ENCODE measurements at places on chromosomes 3 and 15. TPM values are rescaled to one million over a fixed set of nuclear protein-coding genes. Genes with fewer than 3 reads are reported as not detected.

- no peak for DNase-seq
These were observed 46.5 kb downstream of the FAM174B start for GRCh38 chr15:92608866-92609700.

Gene ISL2
- not detected for total RNA-seq

DNA sequence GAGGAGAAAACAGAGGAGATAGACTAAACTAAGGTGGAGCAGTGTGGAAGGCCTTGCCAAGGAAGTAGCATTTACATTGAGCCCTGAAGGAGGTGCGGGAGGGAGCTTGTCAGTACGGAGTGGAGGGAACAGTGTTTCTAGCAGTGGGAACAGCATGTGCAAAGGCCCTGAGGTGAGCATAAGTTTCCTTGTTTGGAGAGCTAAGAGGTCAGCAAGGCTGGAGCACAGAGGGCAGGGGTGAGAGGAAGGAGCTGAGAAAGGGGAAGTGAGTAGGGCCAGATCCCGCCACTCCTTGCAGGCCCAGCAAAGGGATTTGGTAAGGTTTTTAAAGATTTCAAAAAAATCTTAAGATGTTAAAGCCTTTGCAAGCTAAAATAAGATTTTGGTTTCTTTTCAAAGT, 70.1 kb downstream of the HMCES start:
- no peak for DNase-seq

Gene ZNF106
- total RNA-seq, result 56.3 TPM

- no peak for DNase-seq
These were observed 67.4 kb upstream of the RNU6-1 start for GRCh38 chr15:67907184-67907723.

GRCh38 chr15:73598530-73599160, 34.5 kb downstream of the NPTN start:
- no peak for DNase-seq

Gene MYO5A
- 79.7 TPM for total RNA-seq

Gene FBXW12
- not detected for total RNA-seq

DNA sequence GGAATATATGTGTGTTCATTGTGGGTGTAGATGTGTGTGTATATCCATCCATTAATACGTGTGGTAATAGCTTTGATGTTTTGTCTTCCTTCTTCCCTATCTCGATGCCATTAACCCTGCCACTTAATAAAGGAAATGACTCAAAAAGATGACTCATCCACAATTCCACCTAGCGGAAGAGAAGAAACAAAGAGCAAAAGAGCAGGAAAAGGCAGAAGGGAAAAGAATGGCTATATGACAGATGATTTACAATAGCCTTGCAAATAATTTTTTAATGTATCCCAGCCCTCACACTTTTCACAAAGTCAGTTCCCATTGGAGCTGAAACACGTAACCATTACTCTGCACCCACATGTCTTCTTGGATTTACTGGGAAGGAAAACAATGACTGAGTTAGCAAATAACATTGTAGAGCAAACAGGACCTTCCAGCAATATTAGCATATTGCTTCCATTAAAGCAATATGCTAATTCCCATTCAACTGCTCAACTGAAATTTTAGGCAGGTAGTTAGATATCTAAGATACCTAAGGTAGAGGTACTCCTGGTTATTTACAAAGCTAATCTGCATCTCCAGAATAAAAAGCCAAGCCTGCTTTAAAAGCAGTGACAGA, 197.2 kb downstream of the KCNAB1 start:
- peak; percentile 70 for DNase-seq

DNA sequence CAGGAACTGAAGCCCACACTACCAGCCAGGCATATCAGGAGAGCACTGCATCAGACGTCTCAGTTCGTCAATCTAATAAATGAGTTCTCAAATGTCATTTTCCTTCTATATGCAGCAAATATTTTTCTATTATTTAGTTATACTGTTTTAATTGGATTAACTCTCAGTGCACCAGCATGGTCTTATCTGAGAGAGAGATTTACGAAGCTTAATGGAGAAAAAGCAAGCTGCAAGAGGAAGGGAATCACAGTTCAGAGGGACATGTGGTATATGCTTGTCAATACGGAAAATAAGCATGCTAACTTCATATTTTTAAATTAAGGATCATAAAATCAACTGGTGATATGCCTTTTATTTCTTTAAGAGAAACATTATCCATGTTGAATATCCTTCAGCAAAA, 213.1 kb upstream of the NECTIN3 start:
- no peak for DNase-seq

- DNase-seq, result no peak
These were observed 186.3 kb upstream of the ATP11B start for GRCh38 chr3:182606905-182607504.

Gene EHHADH
- total RNA-seq, result 9.0 TPM

Gene PIK3CA
- total RNA-seq, result 24.7 TPM

GRCh38 chr15:37140531-37141058, 40.2 kb upstream of the MEIS2 start:
- no peak for DNase-seq

Gene ETV5
- 80.3 TPM for total RNA-seq

DNA sequence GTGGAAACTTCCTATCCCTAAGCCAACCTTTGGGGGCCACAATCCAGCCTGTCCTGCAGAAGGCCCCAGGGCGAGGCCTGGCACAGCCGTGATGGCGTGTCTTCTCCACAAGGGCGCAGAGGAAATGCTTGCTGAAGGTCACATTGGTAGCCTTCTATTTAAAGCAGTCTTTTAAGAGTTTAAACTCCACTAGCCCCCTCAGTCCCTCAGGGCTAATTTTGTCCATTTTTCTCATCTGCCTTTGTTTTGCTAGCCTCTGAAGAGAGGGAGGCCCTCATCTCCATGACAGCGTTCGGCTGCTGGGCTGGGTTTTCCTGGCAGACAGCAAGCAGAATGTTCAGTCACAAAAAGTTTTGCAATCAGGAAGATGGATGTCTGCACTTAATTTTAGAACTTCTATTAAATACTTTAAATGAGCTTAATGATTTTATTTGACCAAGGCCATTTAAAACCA, 40.8 kb downstream of the RARB start:
- DNase-seq, result no peak

Gene ATP8B4
- total RNA-seq, result 2.2 TPM

Gene KY
- total RNA-seq, result not detected

DNA sequence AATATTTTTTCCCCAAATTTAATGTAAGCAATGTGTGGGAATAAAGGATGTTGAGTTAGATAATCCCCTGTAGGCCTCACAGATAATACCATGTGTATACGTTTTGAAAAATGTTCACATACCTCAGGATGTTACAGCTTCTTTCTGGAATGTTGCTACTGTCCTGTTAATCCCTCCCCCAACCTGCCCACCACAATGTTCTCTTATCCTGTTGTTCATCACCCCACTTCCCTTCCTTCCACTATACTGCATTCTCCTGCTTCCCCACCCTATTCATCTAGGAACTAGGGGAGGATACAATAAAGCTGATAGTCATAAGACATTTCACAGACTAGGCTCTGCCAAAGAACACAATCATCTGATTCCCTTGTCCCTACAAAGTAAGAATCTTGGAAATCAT, 92.1 kb downstream of the IGF2BP2 start:
- peak; percentile 81 for DNase-seq

- DNase-seq, result peak; percentile 12
These were observed 420.5 kb upstream of the NAALADL2 start for GRCh38 chr3:174438501-174439145.

Gene ABI3BP
- total RNA-seq, result 2.0 TPM

- DNase-seq, result no peak
These were observed 3.9 kb upstream of the VILL start for GRCh38 chr3:37986479-37987314.

GRCh38 chr3:50194903-50195500, 3.6 kb downstream of the GNAT1 start:
- no peak for DNase-seq

DNA sequence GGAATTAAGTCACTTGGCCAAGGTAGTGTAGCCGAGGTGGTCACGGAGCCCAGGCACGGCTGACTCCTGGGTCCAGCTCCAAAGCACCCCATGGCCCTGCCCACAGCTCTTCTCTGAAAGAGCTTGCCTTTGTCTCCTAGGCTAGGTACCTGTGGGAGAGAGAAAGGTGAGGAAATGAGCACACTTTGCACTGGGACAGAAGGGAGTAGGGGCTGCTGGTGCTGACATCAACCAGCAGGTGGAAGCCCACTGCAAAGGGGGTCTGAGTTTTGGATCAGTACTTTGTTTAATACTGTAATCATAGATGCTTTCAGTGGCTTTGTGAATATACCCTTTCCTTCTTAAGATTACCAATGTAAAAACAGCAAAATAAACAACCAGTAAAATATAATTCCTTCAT, 128.3 kb upstream of the EIF1B start:
- DNase-seq, result no peak

Gene HAUS2
- total RNA-seq, result 33.1 TPM

Gene ZMYND10
- total RNA-seq, result 0.33 TPM

DNA sequence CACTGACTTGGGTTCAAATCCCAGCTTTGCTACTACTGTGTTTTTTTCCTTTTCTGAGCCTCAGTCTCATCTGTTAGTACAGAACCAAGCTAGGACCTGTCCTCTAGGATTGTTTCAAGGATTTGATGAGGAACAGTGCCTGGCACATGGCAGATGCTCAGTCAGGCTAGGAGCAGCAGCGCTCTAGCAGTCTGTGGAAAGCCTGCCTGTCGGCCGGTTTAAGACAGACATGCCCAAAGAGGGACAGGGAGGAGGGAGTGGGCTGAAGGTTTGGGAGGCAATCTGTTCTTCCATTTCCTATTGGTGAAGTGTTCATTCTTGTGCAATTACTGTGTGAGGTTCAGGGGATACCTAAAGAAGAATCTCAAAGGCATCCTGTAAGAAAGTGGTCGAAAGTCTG, 35.1 kb upstream of the RGMA start:
- DNase-seq, result no peak

Gene SYNM
- 0.82 TPM for total RNA-seq

Gene TMEM45A
- total RNA-seq, result 39.2 TPM

DNA sequence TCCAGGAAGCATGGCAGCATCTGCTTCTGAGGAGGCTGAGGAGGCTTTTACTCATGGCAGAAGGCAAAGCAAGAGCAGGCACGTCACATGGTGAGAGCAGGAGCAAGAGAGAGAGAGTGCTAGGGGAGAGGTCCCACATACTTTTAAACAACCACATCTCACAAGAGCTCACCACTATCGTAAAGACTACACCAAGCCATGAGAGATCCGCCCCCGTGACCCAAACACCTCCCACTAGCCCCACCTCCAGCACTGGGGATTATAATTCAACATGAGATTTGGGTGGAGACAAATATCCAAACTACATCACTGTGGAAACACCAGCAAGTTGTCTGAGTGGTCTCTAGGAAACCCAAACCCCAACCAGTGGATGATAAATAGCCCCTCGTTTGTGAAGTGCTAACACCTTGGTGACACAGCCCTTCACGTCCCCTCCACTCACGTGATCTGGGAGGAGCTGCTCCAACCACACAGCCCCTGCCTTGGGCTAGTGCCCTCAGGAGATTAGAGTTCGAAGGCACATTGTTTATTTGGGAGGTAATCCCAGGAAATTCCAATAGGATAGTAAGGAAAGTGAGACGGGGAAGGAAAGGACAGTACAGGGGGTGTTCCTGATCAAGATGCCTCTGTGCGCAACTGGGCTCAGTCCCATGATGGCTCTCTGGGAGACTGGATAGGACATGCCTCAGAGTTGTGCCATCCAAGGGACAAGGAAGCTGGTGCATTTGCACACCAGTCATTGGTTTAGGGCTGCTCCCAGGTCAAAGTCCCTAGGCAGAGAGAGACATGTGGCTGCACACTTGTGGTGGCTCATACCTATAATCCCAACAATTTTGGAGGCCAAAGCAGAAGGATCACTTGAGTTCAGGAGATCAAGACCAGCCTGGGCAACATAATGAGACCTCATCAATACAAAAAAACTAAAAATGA, 80.6 kb upstream of the CTNNB1 start:
- no peak for DNase-seq

DNA sequence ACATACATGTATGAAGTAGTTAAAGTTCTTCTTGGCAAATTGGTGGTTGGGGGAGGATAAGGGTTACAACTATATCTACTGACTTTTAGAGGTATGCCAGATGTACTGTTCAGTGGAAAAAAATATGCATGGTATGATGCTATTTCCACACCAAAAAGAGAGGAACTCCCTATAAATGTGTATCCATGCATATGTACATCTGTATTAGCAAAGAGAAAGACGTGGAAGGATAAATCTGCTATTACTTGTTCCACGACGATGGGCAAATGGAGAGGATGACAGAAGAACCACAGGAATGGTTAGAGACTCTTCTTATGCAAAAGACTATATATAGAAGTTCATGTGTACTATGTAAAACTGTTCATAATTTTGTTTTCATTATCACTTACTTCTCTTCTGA, 197.6 kb downstream of the RORA start:
- DNase-seq, result no peak

Gene ACP3
- not detected for total RNA-seq

All from mammary epithelial cell (primary cell).